ENCODE measurements at places on chromosomes 6 and 20.

GRCh38 chr6:34941421-34941820, 52.4 kb downstream of the ANKS1A start:
- DNase-seq, result no peak

- no peak for DNase-seq
Observed at GRCh38 chr20:9490631-9491030, 23.8 kb upstream of the LAMP5 start.

DNA sequence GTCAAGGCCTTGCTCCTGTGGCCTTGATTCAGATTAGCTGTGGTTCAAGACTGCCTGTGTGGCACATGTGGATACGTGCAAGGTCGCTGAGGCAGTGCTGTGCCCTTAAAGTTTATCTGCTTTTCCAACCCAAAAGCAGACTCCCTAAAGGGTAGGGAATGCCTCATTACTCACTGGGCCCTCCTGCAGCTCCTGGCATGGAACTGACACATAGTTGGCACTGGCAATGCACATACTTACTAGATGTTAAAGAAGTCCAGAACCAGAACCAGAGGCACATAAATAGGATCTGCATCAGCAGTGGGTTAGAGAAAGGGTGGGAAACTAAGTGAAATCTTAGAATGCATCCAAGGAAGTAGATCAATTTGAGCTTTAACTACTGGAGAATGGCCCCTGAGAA, 90.6 kb upstream of the MLN start:
- no peak for DNase-seq

DNA sequence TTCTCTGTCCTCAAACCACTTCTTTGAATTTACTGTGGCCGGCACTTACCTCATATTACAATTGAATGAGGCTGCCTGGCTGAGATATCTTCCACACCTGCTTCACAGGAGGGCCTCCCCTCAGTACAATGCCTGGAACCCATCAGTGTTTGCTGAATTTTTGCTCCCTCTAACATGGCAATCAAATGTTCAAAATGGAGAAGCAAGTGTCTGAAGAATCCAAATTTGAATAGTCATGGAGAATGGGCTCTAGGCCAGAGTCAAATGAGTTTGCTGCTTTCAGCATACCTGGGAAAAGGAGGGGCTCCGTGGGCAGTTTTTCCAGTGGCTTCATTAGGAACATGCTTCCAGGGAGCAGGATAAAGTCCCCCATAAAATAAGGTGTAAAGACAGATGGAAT, 564.8 kb downstream of the UTRN start:
- no peak for DNase-seq

- no peak for DNase-seq
Observed at GRCh38 chr6:8829296-8829695, 394.0 kb upstream of the SLC35B3 start.

- peak; percentile 83 for DNase-seq
Observed at GRCh38 chr6:39882531-39882899, 51.7 kb downstream of the MOCS1 start.

DNA sequence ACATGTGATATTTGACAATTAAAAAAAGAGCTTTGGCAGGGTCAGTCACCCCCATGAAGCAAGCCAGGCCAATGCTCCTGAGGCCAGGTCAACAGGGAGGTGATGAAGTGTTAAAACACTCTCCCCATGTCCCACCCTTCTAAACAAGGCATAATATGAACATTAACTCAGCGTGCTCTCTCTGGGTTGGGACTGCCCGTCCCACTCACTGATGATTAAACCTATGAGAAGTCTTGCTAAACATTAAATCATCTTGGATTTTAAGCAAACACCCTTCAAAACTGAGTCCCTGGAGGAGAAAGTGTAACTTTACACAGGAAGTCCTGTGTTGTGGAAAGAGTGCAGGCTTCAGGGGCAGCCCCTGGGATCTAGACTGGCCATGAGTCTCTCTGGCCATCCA, 558.5 kb downstream of the CD83 start:
- DNase-seq, result no peak

- no peak for DNase-seq
Observed at GRCh38 chr6:147776631-147777213, 268.2 kb downstream of the SAMD5 start.

DNA sequence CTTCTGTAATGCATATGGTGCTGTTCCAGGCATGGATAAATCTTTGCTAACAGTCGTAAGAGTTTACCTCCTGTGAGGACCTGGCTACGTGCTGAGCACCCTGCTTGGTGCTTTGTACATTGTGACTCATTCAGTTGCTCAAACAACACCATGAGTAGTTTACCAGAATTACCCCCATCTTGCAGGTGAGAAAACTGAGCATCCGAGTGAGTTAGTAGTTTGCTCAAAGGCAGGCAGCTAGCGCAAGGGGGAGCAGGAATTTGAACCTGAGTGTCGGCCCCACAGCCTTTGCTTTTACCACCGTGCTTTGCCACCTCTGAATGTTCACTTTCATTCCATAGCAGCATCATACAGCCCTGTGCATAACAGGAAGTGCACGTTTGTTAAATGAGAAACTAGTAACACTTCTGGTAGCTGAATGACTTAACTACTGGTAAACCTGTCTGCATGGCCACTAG, 121.9 kb downstream of the MTHFD1L start:
- no peak for DNase-seq

DNA sequence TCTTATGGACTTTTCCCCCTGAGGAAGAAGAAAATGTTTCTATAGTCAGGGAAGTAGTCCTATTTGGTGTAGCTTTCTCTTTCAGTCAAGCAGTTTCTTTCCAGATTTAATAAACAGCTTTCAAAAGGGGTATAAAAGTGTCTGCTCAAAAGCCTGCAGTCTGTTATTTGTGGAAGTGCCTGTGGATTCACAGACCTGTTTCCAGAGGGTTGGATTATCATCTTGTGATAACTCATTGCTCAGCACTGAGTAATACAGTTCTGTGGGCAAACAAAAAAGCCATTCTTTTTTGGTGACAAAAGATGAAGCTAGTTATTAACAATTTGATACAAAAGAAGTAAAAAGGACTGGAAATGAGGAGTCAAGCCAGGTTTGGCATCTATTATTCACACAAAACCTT, 358.2 kb upstream of the ID4 start:
- DNase-seq, result peak; percentile 31

- no peak for DNase-seq
Observed at GRCh38 chr6:42846505-42846904, 32.9 kb upstream of the RPL7L1 start.

GRCh38 chr6:36650848-36651478, 27.6 kb upstream of the CDKN1A start:
- DNase-seq, result no peak

DNA sequence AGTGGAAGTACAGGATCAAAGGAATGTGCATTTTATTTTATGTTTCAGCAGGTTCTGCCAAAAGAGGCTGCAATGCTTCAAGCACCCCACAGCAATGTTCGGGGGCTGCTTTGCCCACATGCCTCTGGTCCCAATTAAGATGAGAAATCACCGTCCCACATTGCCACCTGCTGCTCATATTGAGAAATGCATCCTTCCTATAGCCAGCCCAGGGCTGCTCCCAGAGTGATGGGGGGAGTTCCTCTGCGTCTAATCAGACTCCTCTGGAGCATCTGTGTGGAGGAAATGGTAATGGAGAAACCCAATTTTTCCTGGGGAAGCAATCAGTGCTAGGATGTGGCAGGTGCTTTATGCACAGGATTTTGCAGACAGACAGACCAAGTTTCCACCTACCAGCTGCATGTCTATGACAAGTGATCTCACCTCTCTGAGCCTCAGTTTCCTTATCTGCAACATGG, 33.7 kb downstream of the PTGIS start:
- DNase-seq, result peak; percentile 49

- no peak for DNase-seq
Observed at GRCh38 chr6:56580271-56580670, 62.4 kb downstream of the DST start.

GRCh38 chr6:90370493-90370959, 73.9 kb upstream of the BACH2 start:
- DNase-seq, result no peak

DNA sequence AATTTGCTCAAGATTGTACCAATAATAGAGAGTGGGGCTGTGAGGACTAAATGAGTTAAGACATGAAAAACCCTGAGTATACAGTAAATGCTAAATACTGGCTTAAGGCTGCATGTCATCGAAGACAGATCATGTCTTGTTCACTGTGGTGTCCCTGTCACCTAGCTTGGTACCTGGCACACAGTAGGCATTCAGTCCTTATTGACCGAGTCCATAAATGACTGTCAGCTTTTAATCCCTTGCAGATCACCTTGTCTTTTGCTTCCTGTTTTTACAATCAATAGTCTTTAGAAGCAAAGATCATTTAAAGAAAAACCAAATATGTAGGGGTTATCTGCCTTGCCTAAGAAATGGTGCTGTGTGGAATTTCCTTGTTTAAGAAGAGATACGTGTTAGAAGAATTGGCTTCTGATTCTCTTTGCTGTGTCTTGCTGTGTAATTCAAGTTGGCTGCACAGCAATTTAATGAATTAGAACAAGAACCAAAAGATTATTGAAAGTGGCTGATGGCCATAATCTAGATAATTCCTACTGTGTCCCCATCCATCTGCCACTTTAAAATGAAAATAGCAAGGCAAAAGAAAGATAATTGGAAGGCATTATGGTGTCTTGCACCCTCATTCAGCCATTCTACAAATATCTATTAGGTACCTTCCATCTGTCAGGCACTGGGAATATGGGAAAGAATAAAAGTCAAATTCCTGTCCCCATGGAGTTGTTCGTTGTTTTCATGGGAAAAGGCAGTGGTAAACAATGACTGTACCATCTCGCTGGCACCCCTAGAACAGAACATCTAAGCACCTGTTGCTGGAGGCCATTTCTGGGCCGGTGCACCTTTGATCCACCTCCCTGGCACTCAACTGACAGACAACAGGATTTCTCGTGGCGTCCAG, 12.4 kb upstream of the MAPK13 start:
- no peak for DNase-seq

GRCh38 chr6:54404791-54405190, 96.5 kb downstream of the TINAG start:
- DNase-seq, result no peak

DNA sequence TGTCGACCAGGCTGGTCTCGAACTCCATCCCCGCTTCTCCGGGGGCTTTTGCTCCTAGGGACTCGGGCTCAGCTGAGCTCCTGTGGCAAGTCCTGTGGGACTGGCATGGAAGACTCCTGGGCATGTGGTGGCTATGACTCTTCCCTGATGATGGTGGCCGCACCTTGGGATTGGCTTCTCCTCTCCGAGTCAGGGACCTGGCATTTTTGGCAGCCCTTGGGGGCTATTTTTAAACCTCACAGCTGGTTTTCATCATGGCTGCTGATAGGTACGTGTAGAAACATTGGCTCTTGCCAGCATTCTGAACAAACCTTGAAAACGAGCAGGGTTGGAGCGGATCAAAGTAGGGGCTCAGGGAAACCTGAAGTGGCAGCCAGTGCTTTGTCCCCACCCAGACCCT, 54.1 kb downstream of the RBM38 start:
- no peak for DNase-seq

- DNase-seq, result peak; percentile 23
Observed at GRCh38 chr6:155310596-155310995, 3.7 kb downstream of the TFB1M start.

DNA sequence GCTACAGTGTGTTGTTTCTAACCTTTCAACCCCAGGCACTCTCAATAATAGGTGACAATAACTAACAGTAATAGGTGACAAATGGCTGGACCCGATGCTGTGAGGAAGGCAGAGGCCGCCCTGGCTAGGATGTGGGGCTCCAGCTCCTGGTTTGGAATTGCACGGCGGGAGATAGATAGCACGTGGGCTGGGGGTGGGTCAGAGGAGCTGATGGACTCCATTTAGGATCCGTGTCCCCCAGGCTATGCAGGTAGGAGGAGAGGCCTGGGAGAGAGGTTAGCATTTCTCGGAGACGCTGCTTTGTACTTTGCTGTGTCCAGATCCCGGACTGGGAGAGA, 61.4 kb downstream of the EZR start:
- DNase-seq, result no peak

GRCh38 chr6:15715060-15715459, 52.2 kb upstream of the DTNBP1 start:
- peak; percentile 53 for DNase-seq

- DNase-seq, result peak; percentile 3
Observed at GRCh38 chr6:69390125-69390524, 406.7 kb downstream of the LMBRD1 start.

DNA sequence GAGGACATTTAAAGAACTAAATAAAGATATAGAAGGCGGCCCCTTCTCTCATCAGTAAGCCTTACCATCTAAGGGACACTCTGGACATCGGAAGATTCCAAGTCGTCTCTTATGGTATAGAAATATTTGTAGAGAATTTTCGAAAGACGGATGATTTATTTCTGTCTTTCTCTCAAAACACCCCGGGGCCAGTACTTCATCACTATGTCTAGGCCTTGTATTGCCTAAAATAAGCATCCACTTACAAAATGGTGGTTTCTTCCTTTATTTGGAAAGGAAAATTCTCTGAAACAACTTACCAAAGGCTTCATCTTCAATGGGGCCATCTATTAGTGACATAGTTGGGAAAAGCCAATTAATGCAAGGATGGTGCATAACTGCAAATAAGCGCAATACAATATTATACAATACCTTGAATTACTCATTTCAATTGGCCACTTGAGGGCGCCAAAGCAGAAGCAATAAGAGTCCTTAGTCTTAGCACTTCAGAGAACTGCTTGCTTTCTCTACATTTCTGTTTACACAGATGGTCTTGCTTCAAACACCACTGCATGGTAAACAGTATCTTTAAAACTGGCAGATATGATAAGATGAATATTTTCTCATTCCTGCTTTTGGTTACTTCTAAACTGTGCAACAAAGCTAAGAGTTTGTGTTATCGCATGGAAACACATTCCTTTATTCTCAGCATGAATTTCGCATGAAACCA, 113.2 kb downstream of the VIP start:
- DNase-seq, result peak; percentile 45

GRCh38 chr6:30787954-30788353, 43.6 kb upstream of the IER3 start:
- no peak for DNase-seq

- no peak for DNase-seq
Observed at GRCh38 chr6:114121913-114122662, 151.1 kb upstream of the HDAC2 start.

GRCh38 chr6:40717411-40718057, 130.4 kb upstream of the LRFN2 start:
- no peak for DNase-seq

DNA sequence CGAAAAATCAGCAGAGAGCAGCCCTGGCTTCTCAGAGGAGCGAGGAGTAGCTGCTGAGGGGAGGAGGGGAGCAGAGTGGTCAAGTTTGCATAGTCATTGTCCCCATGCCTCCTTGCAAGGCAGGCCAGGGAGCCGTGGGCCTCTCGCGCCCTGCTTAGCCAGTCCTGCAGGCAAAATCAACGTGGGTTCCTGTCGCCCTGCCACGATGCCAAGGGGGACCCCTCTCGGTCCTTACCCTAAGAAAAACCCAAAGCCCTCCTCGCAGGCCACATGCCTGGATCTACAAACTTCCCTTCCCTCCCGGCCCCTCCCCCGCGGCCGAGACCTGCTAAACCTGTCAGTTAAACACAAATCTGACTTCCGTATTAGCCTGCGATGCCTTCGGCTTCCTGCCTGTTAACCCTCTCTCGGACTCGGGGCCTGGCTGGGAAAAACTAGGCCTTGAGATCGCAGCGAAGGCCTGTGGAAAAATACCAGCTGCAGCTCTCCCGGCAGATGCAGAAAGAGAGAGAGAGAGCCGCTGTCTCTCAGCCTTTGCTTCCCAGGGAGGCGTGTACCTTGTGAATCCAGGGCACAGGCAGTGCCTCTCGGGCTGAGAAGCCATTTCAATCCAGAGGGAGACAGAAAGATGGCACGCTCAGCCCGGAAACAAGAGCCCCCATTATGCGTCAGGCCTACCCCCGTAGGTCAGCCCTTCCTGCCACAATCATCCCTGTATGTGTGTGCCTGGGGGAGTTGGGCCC, 968 bp upstream of the ZMYND8 start:
- peak; percentile 85 for DNase-seq
